ENCODE measurements at places on chromosomes 7 and 10.

- DNase-seq = no peak
Observed at GRCh38 chr10:132458586-132459300, 61.7 kb downstream of the PWWP2B start.

- no peak for DNase-seq
Observed at GRCh38 chr7:65946904-65947303, 35.1 kb downstream of the GUSB start.

DNA sequence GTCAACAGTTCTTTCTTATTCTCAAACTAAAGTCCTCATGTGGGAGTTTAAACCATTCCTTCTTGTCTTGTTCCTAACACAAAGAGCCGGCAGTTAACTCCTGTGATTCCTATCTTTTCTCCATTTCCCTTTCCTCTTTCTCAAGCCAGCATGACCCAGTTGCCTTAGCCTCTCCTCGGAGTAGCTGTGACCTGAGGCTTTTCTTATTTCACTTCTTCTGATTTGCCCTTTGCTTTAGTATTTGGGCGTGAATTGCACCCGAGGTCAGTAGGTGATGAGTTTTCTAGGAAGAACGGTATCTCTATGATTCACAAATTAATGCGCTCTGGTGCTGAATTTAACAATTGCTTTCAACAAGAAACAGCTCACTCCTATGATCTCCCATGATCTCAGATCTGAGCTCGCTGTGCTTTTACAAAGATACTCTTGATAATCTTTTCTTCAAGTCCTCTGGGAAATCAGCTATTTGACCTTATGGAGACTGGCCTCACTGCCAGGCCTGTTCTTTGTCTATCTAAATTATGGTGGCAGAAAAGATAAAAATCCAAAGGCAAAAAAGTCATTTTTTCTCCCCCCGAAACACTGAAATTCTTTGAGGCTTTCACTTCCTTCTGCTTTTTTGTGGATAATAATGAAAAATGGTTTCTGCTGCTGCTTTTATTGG lies 184.6 kb downstream of the JCAD start:
- DNase-seq = no peak

DNA sequence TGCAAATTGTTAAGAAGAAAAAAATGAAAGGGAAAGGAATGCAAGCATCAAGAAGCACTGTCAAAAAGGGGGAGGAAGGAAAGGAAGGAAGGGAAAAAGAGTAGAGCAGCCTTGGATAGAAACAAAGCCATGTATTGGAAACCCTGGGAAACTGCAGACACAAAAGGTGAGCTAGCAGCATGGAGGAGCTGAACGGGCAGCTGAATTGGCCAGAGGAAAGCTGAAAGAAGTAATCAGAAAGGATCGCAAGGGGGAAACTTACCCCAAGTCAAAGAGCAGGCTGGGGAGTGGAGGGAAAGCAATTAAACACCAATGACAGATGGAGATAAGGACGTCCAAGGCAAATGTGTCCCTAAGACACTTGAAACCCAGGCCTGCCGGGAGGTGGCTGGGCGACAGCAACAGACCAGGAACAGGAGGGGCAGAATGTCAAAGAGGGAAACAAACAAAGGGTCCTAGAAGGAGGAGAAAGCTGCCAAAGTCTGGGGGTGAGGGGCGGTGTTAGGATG lies 93.8 kb upstream of the SVIL start:
- no peak for DNase-seq

GRCh38 chr10:28580825-28581224 lies 47.9 kb downstream of the WAC start:
- DNase-seq = no peak

DNA sequence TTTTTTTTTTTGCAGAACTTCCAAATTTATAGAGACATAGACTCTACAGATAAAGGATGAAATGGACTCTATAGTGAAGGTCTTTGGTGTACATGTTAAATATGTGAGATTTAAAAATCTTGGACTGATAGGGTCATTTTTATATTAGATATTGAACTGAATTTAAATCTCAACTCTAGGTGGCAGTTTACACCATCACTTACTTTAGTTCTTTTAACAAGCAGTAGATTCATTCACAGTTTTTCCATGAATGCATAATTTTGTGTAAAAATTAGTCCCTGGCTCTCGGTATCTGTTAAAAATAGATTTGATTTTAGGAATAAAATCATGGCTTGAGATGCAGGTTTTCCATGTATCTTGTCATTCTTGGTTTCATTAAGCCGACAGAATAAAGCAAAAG lies 31.1 kb upstream of the SNX13 start:
- DNase-seq = no peak

DNA sequence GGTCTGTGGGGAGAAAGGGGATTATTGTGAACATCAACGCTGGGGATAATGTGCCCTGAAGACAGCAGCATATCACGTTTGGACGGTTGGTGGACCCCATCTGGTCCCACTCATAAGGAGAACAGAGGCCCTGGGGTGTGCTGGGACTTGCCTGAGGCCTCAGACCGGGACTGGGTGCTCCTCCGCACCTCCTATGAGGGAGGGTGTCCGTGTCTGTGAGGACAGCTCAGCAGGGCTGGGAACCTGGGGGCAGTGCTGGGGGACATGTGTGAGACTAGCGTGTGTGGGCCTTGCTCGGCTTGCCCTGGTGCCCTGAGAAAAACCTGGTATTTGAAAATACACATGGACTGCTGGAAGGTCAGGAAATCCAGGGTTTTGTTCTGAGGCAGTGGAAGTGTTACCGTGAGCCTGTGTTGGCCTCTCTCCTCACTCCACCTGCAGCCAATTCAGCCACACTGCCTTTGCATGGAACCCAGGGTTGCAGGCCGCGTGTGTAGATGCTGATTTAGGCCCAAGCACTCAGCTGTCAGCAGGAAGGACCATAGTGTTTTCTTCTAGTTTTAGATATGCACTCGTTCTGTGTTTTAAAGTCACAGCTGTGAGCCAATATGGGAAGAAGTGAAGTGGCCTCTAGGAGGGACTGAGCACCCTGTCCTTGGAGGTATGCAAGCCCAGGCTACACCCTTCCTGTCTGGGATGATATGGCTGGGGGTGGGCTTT lies 13.4 kb upstream of the SH2D4B start:
- DNase-seq = no peak

- no peak for DNase-seq
Observed at GRCh38 chr10:74827045-74827441, 643 bp downstream of the KAT6B start.

DNA sequence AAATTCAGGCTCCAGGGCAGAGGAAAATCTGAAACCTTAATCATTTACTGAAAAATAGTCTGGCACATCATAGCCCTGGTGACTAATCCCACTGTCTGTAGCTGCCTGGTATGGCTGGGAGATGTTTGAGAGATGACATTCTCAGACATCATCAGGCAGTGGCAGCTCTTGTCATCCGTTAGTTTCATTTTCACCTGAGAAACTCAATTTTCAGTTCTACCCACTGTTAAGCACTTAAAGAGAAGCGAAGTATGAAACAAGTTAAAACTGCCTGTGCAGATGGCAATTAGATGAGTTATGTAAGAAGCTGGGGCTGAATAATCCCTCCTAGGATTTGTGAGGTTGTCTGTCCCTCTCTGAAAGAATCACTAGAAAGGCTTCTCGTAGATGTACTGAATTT lies 150.2 kb downstream of the NSUN6 start:
- peak; percentile 43 for DNase-seq

DNA sequence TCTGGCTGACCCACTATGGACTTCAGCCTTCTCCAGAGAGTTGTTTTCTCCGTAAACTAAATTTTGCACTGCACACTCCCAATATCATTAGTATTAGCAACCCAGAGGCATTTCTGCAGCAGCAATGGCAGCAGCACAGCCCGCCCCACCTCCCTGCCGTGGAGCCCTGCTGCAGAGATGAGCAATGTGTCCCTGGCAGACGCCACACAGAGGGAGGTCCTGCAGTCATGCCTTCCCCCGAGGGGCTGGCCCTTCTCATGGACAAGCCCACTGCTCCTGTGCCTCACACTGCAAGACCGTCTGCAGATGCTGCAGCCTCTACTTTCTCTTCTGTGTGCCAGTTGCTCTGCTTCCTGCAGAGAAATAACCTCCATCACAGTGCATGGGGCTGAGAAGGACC lies 393.4 kb upstream of the MKI67 start:
- no peak for DNase-seq

GRCh38 chr7:90582164-90582563 lies 14.0 kb upstream of the CDK14 start:
- no peak for DNase-seq

- DNase-seq = no peak
Observed at GRCh38 chr7:148507787-148508186, 82.8 kb upstream of the C7orf33 start.

DNA sequence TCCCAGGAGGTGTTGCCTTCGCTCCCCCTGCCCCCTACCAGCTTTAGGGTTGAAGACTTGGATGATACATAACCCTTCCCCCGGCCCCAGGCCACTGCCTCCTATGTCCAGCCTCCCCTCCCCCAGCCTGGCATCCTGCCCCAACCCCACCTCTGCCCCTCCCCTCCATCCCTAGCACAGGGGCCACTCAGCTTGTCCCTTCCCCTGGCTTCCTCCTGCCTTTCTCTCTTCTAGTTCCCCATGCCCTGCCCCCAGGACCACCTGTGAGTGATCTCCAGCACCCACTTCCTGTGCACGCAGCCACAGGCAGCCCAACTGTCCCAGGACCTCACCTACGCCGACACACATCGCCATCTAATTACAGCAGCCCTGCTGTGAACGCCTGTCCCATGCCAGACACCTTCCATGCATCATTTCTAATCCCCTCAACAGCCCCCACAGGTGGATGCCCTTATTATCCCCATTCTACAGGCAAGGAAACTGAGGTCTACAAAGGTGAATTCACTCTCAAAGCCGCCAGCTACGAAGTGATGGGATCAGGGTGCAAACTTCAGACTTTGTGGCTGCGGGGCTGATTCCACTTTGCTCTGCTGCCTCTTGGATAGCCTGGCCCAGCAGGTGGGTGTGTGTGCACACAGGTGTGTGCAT lies 82.4 kb upstream of the CHST15 start:
- DNase-seq = no peak
